ENCODE measurements at places on chromosomes 1 and 21.

GRCh38 chr21:44499631-44500030 is 40.4 kb downstream of the KRTAP10-1 start:
- DNase-seq, result no peak

- no peak for DNase-seq
Measured at GRCh38 chr1:168824418-168825065, 95.5 kb upstream of the DPT start.

DNA sequence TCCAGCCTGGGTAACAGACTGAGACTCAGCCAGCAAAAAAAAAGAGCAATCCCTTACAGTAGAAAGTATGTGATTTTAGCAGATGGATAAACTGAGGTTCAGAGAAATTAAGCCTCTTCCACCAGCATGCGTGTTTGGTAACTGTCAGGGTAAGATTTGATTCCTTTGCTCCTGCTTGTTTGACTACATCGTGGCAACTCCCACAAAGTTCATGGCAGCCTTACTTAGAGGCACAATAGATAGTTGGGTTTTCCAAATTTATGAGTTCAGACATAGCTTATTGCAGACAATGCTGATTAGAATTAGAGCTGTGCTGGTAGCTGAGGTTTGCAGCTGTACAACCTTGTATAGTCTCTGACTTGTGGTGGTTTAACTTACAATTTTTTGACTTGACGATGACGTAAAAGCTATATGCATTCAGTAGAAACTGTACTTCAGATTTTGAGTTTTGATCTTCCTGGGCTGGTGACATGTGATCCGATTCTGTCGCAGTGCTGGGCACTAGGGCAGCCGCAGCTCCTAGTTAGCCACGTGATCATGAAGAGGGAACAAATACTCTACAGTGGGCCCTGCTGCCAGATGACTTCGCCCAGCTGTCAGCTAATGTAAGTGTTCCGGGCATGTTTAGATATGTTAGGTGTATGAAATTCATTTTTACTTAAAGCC is 167.8 kb downstream of the DHRS3 start:
- no peak for DNase-seq

DNA sequence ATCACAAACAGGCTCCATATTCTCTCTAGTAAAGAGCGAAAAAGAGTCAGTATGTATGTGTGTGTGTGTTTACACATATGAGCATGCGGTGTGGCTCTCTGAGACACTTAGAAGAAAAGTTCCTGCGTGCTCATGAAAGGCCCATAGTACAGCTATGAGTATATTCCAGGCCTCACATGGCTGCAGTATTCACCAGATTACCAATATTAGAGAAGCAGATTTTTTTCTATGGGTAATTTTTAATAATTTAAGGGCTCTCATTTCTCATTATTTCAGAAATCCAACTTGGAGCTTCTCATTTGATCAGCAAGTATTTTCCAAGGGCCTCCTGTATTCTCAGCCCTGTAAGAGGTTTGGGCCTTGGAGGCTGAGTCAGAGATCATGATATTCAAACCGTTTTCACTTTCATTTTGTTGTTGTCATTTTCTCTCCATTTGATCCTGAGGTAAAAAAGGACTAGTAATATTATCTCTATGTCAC is 232.9 kb upstream of the SGIP1 start:
- DNase-seq, result no peak

- DNase-seq, result no peak
Measured at GRCh38 chr1:32766328-32766972, 50.7 kb downstream of the YARS1 start.

DNA sequence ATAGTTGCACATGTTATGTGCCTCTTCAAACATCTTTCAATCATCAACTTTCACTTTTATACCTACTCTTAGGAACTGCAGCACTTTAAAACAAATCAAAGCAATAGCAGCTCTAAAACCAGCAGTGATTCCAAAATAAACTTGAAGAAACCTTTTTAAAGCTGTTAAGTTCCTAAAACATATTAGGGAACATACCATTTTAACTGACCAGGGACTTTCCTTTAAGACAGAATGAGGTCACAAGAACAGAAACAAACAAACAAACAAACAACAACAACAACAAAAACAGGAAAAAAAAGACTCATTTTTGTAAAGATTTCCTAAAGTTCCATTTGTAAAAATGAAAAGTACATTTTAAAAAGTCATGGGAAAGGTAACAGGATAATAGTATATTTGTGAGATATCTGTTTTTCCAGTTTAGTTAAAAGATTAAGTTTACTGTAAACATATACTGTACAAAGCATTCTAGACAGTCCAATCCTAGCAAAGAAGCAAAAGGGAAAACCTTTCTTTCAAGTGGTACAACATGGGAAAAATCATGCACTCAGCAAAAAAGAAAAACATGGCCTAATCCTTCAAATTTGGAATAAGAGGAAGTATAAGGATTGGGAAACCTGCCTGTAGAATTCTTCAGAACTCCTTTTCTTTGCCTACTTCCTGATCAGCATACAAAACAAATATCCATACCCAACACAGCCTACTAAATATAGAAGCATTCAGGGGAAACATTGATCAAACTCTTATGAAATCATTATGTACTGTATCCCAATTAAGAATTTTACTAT is 45.5 kb downstream of the EPS15 start:
- DNase-seq, result no peak

DNA sequence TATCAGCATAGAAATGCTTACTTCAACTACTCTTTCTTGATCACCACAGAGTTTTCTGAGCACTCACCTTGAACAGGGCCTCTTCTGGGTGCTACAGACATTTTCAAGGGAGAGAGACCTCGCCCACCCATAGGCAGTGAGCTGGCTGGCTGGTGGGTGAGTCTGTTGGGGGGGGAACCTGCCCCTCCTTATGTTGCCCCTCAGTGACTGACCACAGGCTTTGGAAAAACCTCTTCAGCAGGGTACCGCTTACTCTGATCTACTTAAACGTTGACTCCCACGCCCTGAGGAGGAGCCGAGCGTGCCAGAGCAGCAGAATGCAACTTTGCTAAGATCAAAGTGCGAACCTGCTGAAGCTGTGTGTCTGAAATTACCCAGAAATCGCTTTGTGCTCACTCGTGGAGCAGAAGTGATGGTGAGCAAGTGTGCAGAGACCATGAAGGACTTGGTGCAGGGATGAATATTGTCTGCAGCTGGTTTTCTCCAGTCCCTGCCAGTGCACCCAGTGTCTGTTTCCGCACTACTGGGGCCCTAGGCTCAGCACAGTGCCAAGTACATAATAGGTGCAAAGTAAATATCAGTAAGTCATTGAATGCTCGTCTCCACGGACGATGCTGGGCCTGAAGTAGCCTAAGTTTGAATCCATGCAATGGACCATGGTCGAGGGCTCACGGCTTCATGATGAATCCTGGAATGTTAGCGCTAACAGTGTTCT is 158.7 kb upstream of the IRF2BP2 start:
- DNase-seq, result no peak

DNA sequence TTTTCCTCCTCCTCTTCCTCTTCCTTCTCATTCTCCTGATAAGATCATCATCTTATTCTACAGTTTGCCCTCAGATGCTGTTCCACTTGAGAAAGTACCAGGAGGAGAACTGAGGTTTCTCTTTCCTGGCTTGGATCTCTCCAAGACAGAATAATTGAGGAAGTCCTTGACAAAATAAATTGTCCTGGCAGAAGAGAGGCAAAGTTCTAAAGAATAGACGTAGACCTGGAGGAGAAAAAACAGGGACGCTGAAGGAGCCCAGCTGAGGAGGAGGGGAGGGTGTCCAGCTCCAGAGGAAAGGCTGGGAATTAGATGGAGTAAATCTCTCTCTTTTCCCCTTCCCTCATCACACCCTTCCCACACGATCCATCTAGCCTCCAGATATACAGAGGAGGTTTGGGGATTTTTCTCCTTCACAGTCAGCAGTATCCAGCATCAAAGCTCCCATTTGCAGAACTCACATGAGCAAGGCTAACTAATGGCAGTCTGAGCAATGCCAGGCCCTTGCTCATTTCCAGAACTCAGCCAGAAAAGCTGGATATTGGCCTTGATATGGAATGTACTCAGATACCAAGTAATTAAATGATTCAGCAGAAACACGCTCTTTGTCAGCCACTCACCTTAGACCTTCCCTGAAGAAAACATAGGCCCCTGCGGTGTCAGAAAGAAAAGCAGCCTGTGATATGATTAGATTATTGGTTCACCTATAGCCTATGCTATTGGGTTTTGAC is 5.1 kb upstream of the GNG12 start:
- DNase-seq, result no peak

DNA sequence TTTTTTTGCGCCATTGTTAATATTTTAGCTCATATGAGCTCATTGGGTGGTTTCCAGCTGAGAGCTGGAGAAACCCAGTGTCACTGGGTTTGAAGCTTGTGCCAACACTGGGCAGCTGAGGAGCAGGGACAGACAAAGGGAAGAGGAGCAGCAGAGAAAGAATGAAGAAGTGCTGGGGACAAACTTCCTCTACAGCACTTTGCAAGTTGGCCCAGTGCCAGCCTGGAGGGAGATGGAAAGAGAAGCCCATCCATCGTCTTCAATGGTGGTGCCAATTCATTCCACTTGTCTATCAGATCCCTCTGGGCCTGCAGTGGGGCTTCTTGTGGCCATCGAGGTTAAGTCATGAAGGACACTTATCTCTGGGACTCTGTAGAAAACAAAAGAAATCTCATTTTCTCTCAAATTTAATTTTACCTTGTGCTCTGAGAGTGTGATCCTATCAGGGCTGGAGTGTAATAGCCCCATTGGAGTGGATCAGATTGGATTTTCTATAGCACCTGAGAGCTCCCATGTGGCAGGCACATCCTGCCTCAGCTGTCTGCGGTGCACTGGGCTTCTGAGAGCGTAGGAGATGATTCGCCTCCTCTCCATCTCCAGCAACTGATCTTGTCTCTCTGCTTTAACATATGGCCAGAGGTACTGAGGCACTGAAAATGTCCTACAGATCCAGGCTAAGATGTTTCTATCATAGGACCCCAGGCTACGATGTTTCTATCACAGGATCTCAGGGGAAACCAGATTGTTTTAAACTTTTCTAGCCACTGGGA is 114.7 kb downstream of the TNR start:
- DNase-seq, result no peak

DNA sequence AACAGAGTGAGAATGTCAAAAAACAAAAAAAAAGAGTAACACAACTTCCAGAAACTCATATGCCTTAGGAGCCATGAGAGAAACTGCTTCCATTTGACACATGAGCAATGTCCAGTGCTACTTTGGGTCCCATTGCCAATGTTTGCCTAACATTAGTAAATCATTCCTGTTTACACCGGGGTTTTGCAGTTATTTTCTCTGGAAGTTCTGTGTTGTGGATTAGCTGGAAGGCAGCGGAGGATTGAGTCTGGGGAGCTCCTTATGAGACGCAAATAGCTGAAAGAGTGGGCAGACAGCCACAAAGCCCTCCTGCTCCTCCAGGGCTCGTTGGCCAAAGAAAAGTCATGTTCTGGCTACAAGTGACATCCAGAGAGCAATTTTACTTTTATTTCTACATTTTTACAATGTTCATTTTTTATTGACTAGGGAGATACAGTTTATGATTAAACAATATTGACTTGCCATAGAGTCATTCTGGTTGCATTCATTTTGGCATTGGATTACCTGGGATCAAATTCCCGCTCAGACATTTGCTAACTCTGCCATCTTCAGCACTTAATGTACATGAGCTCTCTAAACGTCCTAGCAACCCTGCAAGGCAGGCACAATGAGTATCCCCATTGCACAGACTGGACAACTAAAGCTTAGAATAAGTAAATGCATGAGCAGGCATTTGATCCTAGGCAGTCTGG is 66.4 kb upstream of the GALNT2 start:
- DNase-seq, result no peak

GRCh38 chr1:230725256-230726012 is 11.5 kb upstream of the AGT start:
- no peak for DNase-seq

- DNase-seq, result no peak
Measured at GRCh38 chr1:45994423-45994822, 138.0 kb downstream of the PIK3R3 start.

- no peak for DNase-seq
Measured at GRCh38 chr1:206803221-206803730, 31.0 kb upstream of the IL10 start.

GRCh38 chr1:180228648-180229482 is 1.2 kb upstream of the LHX4 start:
- DNase-seq, result no peak

- DNase-seq, result no peak
Measured at GRCh38 chr1:65703853-65704252, 88.8 kb upstream of the PDE4B start.

- DNase-seq, result no peak
Measured at GRCh38 chr1:88935522-88936222, 44.3 kb upstream of the GTF2B start.

DNA sequence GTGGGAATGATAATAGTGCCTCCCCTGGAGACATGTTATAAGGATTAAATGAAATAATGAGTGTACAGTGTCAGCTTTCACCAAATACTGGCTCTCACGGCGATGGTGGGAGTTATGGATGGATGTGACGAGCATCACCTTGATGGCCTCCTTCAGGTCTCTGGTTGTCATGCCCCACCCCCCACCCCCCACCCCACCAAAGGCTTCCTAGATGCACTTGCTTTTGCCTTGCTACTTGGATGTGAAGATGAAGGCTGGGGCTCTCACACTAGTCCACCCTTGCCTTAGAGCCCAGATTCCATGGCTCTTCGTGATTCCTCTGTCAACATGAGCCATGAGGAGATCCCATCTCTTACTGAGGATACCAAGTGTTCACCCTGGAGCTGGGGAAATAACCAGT is 412.3 kb downstream of the NPHP4 start:
- no peak for DNase-seq

DNA sequence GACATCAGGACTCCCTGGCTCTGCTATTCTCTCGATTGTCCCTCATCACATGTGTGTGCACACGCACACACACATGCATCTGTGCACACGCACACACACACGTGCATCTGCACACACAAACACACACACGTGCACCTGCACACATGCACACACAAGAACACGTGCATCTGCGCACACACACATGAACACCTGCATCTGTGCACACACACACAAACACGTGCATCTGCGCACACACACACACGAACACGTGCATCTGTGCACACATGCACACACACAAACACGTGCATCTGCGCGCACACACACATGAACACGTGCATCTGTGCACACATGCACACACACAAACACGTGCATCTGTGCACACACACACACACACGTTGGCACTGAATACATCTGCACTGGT is 14.7 kb downstream of the S100A7A start:
- DNase-seq, result no peak

- no peak for DNase-seq
Measured at GRCh38 chr1:22613572-22613918, 22.9 kb upstream of the C1QA start.

GRCh38 chr21:45698493-45699184 is 55.1 kb downstream of the PCBP3 start:
- no peak for DNase-seq

- DNase-seq, result no peak
Measured at GRCh38 chr1:85628791-85629531, 48.4 kb downstream of the CCN1 start.

Measured in D721Med (cell line).